ENCODE measurements at places on chromosomes 3 and 15.

- DNase-seq = no peak
Observed at GRCh38 chr15:71885390-71885789, 75.0 kb downstream of the NR2E3 start.

- DNase-seq = no peak
Observed at GRCh38 chr3:146493761-146494160, 24.4 kb upstream of the PLSCR2 start.

- no peak for DNase-seq
Observed at GRCh38 chr3:38655708-38656300, 6.3 kb upstream of the SCN5A start.

- DNase-seq = no peak
Observed at GRCh38 chr3:65995515-65995914, 43.2 kb downstream of the MAGI1 start.

- no peak for DNase-seq
Observed at GRCh38 chr3:113218011-113218680, 6.8 kb downstream of the BOC start.

- DNase-seq = no peak
Observed at GRCh38 chr15:38455092-38455491, 1.2 kb downstream of the FAM98B start.

- DNase-seq = no peak
Observed at GRCh38 chr3:140086642-140087041, 151.7 kb downstream of the CLSTN2 start.

DNA sequence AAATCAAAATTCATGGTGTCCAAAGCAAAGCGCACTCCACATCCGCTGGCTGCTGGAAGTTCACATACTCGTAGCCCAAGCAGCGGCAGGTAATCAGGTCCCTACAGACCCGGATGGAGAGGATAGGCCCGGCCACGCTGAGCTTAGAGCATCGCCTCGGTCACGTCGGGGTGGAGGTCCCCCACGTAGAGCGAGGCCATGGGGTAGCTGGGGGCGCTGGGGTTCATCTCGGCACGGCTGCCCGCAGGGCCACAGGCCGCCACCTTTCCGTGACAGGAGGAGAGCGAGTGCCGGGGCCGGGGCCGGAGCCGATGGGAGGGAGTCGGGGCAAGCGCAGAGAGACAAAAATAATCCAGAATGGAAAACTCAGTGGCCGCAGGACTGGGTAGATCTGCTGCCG, 16.1 kb upstream of the STRIT1 start:
- no peak for DNase-seq

GRCh38 chr3:36650271-36650671, 114.1 kb downstream of the DCLK3 start:
- no peak for DNase-seq

DNA sequence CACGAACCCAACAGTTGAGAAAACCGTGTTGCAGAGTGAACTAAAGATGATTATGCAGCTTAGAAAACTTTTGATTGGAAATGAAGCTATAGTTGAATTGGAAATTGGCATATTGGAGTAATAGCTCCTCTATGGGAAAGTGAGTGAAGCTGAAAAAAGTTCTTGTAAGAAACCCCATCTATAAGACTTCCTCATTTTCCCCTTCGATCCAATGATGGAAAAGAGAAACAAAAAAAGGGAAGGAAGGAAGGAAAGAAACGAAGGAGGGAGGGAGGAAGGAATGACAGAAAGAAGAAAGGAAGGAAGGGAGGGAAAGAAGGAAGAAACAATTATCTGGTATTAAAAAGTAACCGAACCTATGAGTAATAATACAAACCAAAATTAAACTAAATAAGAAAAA, 791.8 kb upstream of the NR2F2 start:
- DNase-seq = no peak

DNA sequence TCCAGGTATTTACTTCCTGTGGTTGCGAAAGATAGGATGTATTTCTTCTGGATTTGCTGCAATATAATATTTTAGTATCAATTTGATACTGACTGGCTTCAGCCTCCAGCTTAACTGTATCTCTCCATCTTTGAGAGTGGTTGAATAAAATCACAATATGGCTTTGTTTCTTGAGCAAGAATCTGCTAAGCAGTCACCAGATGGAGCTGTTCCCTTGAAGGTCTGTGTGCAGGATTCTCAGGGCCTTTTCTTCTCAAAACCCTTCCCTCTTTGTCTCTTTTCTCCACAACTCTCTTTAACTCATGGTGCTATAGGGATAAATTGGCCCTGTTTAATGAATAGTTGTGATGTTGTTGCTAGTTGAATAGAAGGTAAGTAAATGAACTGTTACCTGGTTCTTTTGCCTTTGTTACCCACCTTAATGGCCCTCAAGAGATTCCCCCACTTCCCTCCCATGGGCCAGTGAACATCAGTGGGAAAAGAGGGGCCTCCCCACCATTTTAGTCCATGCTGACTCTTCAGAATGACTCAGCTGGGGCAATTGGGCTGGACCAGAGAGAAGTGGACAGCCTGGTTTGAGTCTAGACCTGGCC, 34.8 kb upstream of the RAB6B start:
- DNase-seq = no peak

- no peak for DNase-seq
Observed at GRCh38 chr3:37715358-37715757, 146.3 kb upstream of the CTDSPL start.

DNA sequence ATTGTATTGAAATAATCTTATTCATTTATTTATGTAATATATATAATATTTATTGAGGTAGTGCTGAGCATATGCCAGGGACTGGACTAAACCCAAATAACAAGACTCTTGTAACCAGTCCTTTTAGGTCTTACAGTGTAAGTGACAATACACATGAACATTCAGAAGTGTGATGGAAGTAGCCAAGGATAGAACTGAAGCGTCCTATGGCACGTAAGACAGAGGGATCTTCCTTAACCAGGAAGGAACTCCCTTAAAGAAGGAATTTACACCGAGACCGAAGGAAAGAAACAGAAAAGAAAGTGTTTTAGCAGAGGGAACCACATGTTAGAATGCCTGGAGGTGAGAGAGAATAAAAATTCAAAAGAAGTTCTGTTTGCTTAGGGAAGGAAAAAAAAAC, 23.6 kb upstream of the CLDN1 start:
- DNase-seq = no peak

DNA sequence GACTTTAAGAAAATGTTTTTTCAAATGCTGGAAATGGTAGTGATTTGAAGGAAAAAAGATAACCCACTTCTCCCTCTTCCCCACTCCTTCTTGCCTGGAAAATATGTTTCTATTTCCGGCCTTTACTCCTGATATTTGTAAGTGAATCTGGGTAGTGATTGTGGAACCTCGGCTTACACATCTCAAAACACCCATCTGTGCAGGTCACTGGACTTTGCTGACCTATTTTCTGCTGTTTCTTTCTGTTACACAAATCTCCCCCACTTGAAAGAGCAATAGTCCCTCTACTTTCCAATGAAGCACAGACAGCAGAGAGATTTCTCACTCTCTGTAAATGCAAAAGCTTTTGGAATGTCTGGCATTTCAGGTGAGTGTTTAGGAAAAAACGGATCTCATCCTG, 76.9 kb upstream of the ICE2 start:
- no peak for DNase-seq

- no peak for DNase-seq
Observed at GRCh38 chr15:55282284-55282833, 7.3 kb downstream of the RAB27A start.

DNA sequence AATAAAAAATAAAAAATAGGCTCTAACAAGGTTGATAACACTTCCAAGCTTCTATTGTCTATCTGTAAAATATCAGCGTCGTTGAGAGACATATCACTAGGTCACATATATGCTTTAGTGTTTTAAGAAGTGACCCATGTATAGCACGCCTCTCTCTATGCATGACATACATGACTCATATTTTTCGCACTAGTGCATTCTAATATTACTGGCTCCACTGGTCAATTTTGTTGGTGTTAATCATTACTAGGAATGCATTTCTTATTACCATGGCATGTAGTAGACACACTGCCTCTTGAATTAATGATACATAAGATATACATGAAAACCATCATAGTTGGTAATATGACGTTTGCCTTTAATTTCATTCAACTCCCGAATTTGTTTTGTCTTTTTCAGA, 203.1 kb downstream of the CHL1 start:
- no peak for DNase-seq

- DNase-seq = no peak
Observed at GRCh38 chr3:119677641-119677934, 382 bp upstream of the COX17 start.

- no peak for DNase-seq
Observed at GRCh38 chr3:122727766-122728165, 47.1 kb downstream of the PARP14 start.

DNA sequence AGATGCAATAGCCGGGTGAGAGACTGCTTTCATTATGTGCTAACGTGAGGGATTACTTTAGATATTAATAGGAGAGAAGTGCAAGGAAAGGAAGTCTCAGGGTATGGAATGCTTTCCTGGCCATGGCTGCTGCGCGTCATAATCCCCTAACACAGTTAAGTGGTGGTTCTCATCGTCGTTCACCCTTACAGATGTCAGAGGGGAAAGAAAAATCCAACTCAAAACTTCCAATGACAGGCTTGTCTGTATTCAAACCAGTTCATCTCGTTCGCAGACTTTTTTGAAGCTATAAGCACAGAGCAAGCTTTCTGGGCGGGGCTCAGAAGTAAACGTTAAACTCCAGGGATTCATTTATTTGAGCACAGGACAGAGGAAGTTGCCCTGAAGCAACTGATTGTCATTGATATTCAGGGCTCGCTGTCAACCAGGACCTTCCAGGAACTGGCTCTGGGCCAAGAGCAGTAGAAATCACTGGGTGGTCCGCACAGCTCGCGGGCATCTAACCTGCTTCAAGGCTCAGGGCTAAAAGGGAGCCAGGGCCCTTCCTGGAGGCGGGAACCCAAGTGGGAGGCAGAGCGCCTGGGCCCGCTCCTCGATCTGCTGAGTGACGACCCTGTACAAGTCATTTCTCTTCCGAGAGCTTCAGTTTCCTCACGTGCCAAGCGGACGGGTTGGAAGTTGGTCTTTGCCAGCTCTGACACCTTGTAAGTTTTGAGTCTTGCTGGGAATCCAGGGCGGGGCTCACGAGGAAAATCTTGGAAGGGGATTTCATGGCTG, 1.1 kb upstream of the LPP start:
- DNase-seq = no peak

DNA sequence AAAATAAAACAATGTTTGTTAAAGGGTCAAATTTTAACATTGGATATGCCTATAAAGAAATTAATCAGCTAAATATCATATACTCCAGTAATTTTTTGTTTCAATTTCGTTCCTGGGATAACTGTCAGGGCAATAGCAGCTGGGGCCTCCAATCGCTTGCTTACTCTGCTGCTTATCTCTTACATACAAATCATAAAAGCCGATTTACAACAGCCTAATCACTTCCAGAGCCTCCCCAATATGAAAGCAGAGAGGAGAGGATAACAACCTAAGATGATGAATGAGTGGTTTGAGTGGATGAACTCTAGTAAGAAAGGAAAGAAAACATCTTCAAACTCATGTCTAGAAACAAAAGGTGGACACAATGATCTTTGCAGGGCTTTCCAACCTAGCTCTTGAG, 80.7 kb upstream of the PSMD6 start:
- DNase-seq = no peak

- DNase-seq = no peak
Observed at GRCh38 chr3:134428401-134428800, 54.2 kb upstream of the AMOTL2 start.

- DNase-seq = no peak
Observed at GRCh38 chr3:38960953-38961622, 90.7 kb downstream of the SCN11A start.

GRCh38 chr15:74184582-74185091, 11.1 kb downstream of the ISLR start:
- DNase-seq = no peak

DNA sequence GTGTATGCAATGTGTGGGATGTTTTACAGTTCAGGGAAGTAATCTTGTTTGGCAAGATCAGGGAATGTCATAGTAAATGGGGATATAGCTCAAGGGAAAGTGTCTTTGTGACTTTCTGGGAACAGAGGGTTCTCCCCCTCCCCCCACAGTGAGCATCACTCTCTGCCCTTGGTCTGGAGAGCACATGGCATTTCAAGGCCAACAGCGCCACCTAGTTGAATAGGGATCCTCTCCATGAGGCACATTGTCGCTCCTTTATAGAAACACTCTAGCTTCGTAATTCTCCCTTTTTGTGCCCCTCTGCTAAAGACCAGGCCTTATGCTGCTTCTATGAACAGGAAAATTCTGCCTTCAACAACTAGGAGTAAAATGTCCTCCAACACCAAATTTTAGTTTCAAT, 37.1 kb upstream of the ARNT2 start:
- DNase-seq = no peak

DNA sequence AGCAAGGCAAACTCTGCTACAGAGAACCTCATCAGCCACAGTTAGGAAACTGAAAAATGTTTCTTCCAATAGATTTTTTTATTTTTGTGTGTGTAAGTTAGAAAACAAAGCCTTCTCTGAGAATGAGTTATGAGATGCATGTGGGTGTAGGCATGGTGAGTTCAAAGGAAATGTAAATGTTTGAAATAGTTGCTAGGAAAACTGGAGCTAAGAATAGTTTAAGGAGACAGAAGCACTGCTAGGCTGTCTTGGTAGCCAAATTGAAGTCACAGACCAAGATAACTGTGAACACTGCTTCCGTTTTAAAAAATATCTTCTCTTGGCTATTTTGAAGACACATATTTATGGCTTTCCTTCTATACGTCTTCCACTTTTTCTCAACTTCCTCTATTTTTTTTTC, 1501.2 kb upstream of the CADM2 start:
- no peak for DNase-seq

- DNase-seq = no peak
Observed at GRCh38 chr3:46682974-46683373, 10.5 kb downstream of the ALS2CL start.

DNA sequence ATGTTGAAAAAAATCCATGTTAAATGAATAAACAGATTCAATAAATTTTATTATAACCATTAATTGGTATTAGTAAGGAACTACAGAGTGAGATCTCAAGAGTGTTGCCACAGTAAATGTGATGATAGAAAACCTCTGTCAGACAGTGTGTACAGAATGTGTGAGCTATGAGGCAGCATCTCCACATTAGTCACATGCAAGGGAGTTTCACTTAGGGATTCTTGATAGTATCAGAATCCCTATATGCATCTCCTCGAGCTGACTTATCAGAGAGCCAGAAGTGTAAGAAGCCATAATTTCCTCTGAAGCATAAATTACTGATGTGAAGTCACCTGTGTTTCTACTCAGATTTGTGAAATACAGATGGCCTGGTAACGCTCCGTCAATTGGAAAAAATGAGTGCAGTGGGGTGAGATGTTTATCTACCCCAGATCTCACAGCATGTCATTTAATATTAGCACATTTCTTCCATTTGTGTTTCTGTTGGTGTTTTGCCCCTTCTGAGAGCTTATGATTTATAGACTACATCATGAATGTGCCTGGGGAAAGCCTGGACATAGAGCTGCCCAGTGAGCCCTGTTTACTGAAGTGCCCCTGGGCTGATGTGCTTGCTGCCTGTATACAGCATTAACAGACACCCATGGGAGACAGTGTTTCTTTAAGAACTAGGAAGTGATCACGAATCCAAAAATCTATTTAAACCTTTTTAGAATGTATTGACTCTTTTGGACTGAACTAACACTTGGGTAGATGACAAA, 262.4 kb downstream of the CPNE4 start:
- DNase-seq = no peak

- no peak for DNase-seq
Observed at GRCh38 chr3:25291481-25291905, 136.6 kb upstream of the RARB start.

- DNase-seq = no peak
Observed at GRCh38 chr3:143243686-143244085, 124.1 kb downstream of the CHST2 start.

All from stimulated activated CD8-positive, alpha-beta memory T cell treated with anti-CD3 and anti-CD28 coated beads, Interleukin-7, amount 100 ng/mL, for 24 hours (primary cell).